GM12878 (cell line): ENCODE measurements at places on chromosomes 1 and 21. TPM values are rescaled to one million over a fixed set of nuclear protein-coding genes. Genes with fewer than 3 reads are reported as not detected.

GRCh38 chr1:8571200-8571984 lies 246.0 kb downstream of the RERE start:
- no peaks in the 10 kb centered on the region for H3K36me3 ChIP-seq
- H3K4me1 ChIP-seq = no peaks in the 10 kb centered on the region
- no peak for DNase-seq
- no peak overlapping the region for H3K27ac ChIP-seq
- H3K4me3 ChIP-seq = no peak overlapping the region

GRCh38 chr1:160646711-160647328 lies at the start of gene SLAMF1:
Gene SLAMF1 (minus strand): TSS chr1:160647044. CDS start chr1:160646945, 99 bp downstream.
- peaks cover 19% of the 10 kb centered on the region for H3K4me1 ChIP-seq
- peak within 1 kb of the TSS; percentile 95 for H3K4me3 ChIP-seq
- DNase-seq = peak; percentile 95
- peaks cover 15% of the 10 kb centered on the region for H3K36me3 ChIP-seq
- H3K27ac ChIP-seq = peak within 1 kb of the TSS; percentile 95
- H3K27me3 ChIP-seq = no peaks in the 10 kb centered on the region

Gene PLA2G5
- not detected in 2 replicates for polyA plus RNA-seq

Gene ARHGAP30
- 57.1 and 64.1 TPM in 2 replicates for polyA plus RNA-seq

Gene HMGN2
- polyA plus RNA-seq = 2,526 and 2,801 TPM in 2 replicates

DNA sequence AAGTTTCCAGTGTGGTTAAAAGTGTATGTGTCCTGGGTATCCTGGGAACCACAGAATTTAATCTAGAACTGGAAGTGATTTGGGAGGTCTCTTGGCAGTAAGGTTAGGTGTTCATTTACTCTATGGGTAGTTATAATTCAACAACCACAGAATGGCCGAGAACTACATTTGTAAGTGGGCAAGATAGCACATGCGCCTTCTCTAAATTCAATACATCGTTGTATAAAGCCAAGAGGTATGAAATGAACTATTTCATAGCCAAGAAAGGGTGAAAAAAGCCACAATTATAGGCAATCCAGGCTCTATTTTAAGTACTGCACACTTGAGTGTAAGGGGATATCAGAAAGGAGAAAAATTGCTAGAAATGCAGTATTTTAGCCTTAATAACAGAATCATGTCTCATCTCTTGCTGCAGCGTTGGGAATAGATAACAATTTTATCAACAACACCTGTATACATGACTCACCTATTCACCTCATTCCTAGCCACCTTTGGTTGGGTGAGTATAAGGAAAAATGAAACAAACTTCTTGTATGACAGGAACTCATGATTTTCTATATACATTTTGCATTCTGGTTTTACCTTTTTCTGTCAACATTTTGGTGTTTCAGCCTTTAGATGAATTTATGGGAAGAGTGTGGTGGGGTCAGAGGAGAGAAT lies 4.5 kb downstream of the SDCCAG8 start:
- H3K36me3 ChIP-seq = no peaks in the 10 kb centered on the region
- no peaks in the 10 kb centered on the region for H3K27me3 ChIP-seq
- H3K27ac ChIP-seq = no peak overlapping the region

Gene ANKRD65
- 1.4 and 2.8 TPM in 2 replicates for polyA plus RNA-seq

Gene CRABP2
- 0.42 TPM in 1 of 2 replicates, not detected in the other for polyA plus RNA-seq

- no peaks in the 10 kb centered on the region for H3K27me3 ChIP-seq
- peaks cover 2% of the 10 kb centered on the region for H3K36me3 ChIP-seq
- H3K27ac ChIP-seq = no peak overlapping the region
- H3K4me1 ChIP-seq = peaks cover 8% of the 10 kb centered on the region
- DNase-seq = no peak
Measured at GRCh38 chr1:90986953-90987352, 34.9 kb downstream of the ZNF644 start.

- H3K27ac ChIP-seq = peak overlapping the region; percentile 92
- DNase-seq = no peak
- no peaks in the 10 kb centered on the region for H3K27me3 ChIP-seq
- H3K36me3 ChIP-seq = peaks cover 12% of the 10 kb centered on the region
- peak overlapping the region; percentile 26; the same call in 1 of the 2 replicates for H3K4me3 ChIP-seq
Measured at GRCh38 chr1:160625725-160626498, 20.9 kb downstream of the SLAMF1 start.

DNA sequence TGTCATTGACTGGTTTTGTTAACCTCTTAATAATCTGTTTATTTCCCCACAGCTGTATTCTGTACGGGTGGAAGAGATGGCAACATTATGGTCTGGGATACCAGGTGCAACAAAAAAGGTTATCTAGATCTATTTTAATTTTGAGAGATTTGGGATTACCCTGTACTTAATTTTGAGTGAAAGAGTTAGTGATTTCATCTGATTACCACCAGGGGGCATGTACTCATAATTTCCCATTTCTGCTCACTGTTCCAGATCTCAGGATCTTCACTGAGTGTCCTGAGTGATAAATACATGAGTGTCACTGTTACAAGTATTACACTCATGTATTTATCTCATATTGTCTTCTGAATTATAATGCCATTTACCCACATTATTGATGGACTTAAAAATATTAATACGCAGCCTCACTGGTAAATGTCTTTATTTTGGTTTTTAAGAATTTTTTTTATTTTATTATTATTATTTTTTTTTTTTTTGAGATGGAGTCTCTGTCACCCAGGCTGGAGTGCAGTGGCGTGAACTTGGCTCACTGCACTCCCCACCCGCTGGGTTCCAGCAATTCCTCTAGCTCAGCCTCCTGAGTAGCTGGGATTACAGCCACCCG lies 27.4 kb downstream of the DTL start:
- no peaks in the 10 kb centered on the region for H3K4me1 ChIP-seq
- no peak overlapping the region for H3K27ac ChIP-seq
- no peak overlapping the region for H3K4me3 ChIP-seq
- DNase-seq = no peak
- H3K36me3 ChIP-seq = no peaks in the 10 kb centered on the region; the same call in none of the 2 replicates

DNA sequence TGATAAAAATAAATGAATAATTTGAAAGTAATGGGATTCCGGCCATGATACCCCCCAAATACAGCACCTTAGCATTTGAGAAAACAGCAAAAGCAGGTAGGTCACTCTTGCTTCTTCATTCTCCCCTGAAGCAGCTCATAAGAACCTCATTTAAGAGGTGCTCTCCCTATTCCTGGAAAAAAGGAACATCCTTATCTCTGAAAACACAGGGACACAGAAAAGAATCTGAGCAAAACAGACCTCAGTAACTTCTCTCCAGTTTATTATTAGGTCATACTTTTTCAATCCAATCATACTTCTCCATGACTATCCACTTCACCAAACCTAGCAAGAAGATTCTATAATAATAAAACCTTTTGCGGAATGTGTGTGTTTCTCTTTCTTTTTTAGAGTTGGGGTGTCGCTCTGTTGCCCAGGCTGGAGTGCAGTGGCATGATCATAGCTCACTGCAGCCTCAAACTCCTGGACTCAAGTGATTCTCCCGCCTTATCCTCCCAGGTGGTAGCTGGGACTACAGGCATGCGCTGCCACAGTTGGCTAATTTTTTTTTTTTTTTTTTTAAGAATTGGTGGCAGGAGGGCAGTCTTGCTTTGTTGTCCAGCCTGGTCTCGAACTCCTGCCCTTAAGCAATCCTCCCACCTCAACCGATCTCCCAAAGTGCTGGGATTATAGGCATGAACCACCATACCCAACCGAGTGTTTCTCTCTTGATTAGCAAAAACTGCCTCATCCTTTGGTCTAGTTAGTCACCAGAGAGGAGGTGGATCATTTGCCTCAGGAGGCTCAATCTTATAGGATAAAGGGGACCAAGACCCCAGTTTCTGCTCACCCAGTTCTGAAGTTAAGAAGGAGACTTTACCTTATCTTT lies 10.6 kb upstream of the TRIM33 start:
- H3K4me1 ChIP-seq = no peaks in the 10 kb centered on the region
- H3K27ac ChIP-seq = no peak overlapping the region
- DNase-seq = no peak
- H3K36me3 ChIP-seq = no peaks in the 10 kb centered on the region
- no peak overlapping the region for H3K4me3 ChIP-seq

DNA sequence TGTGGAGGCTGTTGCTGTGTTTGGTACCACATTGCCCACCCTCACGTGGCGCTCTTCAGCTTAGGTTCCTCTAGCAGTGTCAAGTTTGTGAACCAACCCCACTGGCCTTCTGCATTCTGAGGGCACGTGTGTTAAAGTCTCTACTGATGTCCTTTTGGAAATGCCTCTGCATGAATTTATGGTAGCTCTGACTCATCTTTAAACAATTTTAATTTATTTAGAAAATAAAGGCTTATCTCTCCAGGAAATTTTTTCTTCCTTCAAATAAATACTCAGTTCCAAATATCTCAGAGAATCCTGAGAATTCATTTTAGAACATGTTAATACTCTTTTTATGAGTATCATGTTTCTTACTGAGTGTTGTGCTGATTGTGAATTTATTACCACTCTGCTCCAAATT lies 5.5 kb downstream of the CD1D start:
- no peak overlapping the region for H3K27ac ChIP-seq
- H3K4me3 ChIP-seq = no peak overlapping the region
- no peak for DNase-seq
- no peaks in the 10 kb centered on the region for H3K36me3 ChIP-seq
- H3K4me1 ChIP-seq = peaks cover 6% of the 10 kb centered on the region
